ENCODE measurements at places on chromosomes 16 and 17.

- peak; percentile 41 for DNase-seq
Measured at GRCh38 chr17:17568772-17569195, 22.7 kb downstream of the PEMT start.

DNA sequence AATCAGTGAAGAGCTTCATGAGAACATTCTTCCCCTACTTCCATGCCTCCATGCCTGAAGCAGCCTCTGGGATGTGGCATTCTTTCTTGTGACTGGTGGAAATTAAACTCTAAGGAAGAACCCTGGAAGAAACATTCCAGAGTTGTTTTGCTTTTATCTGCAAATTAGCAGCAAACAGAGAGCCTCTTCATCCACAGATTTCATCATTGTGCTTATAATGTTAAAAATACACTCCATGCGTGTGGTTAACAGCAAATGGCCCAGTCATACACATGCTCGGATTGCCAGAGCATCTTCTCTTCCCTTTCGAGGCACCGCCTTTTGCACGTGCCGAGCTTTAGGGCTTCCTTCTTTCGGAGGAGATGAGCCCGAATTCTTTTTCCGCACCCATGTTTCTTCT, 411.3 kb downstream of the SNX29 start:
- no peak for DNase-seq

GRCh38 chr16:88458039-88458772, 5.1 kb downstream of the ZFPM1 start:
- no peak for DNase-seq

GRCh38 chr17:48596000-48596734, 2.6 kb upstream of the HOXB5 start:
- no peak for DNase-seq

- DNase-seq: no peak
Measured at GRCh38 chr16:404971-405486, 3.3 kb downstream of the DECR2 start.

DNA sequence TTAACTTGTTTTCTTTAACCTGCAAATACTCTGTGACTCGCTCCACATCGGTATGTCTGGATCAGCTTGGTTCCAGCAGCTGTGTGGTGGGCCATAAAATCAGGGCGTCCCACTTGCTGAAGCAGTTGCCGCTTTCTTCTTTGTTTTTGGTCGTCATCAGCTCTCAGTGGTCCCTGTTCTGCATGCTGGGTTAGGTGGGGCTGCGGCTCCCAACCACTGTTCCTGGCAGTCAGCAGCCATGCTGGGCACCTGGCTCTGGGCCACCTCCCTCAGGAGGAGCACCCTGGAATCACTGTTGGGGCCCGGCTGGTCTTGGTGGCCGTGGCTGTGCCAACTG, 23.0 kb downstream of the MGRN1 start:
- no peak for DNase-seq

DNA sequence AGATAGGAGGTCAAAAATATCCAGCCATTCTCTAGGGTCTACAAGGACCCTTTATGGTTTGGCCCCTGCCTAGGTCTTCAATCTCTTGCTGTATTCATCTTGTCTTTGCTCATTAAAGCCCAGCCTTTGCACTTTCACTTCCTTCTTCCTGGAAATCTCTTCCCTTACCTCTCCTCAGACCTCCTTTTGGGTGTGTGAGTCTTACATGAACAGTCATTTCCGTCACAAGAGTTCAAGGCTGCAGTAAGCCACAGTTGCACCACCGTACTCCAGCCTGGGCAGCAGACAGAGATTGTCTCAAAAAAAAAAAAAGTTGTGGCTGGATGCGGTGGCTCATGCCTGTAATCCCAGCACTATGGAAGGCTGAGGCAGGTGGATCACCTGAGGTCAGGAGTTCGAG, 6.0 kb upstream of the ATP1B2 start:
- no peak for DNase-seq

DNA sequence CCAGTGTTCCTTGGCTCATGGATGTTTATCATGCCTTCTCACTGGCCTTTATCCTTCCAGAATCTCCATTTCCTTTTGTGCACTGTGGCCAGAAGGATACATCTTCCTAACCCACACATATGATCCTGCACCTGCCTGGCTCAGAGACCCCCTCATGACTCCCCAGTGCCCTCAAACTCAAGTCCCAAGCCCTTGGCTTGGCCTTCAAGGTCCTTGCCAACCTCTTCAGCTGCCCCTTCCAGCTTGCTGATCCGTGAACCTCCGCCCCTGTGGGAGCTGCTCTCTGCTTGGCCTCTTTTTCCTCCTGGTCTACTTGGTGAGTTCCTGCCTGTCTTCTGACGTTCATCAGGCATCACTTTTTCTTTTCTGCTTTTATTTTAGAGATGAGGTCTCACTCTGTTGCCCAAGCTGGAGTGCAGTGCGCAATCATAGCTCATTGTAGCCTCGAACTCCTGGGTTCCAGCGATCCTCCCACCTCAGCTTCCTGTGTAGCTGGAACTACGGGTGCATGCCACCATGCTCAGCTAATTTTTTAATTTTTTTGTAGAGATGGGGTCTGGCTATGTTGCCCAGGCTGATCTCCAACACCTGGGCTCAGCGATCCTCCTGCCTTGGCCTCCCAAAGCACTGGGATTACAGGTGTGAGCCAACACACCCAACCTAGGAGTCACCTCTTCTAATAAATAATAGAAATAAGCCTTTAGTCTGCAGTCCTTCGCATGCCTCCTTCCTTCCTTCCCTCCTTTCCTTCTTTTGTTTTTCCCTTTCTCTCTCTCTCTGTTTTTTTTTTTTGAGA, 2.5 kb upstream of the PYCARD start:
- no peak for DNase-seq

DNA sequence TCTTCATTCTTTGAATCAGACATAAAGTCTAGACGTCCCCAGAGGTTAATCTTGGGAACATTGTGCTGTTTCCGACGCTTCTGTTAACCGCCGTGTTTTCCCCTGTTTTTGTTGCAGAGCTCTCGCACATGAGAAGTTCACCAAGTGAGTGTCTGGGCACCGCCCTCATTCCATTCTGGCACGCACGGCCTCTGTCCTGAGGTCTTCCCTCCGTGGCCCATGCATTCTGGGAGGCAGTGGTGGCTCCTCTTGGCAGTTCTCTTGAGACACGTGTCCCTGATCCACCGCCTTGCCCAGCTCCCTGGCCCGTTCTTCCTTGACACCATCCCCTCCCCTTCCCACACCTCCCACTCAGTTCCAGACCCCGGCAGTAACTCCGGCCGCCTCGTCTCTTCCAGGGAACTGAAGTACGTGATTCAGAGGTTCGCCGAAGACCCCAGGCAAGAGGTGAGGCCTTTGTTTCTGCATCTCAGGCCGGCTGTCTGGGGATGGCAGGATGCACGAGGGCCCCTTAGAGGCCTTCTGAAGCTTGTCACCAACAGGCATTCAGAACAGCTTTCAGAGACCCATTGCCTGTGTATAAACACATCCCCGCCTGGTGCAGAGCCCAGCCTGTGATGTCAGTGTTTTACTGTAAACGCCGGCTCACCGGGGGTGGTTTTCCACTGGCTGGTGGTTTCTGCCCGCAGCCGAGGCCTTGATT, 85.9 kb upstream of the PLCG2 start:
- DNase-seq: peak; percentile 9

DNA sequence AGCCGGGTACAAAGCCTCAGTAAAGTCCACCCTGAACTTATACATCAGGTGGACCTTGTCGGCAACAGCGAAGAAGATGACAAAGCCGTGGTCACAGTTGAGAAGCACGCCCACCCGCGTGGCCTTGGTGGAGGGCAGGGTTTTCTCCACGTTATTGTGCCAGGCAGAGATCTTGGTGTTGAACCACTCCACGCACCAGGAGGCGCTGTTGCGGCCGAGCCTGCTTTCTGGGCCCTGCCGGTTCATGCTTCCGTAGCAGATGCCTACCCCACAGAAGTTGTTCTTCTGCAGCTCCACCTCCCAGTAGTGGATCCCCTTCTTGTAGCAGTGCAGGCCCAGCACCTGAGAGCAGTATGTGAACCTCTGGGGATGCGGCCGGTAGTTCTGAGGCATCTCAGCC, 22.1 kb downstream of the TRIM25 start:
- DNase-seq: peak; percentile 12

GRCh38 chr17:45852535-45853297, 8.0 kb downstream of the SPPL2C start:
- DNase-seq: peak; percentile 47

GRCh38 chr17:36857698-36858097, 79.6 kb upstream of the LHX1 start:
- peak; percentile 17 for DNase-seq

- peak; percentile 9 for DNase-seq
Measured at GRCh38 chr17:4807605-4808377, 839 bp downstream of the PLD2 start.

- DNase-seq: peak; percentile 44
Measured at GRCh38 chr17:57286399-57287105, 30.2 kb downstream of the MSI2 start.

DNA sequence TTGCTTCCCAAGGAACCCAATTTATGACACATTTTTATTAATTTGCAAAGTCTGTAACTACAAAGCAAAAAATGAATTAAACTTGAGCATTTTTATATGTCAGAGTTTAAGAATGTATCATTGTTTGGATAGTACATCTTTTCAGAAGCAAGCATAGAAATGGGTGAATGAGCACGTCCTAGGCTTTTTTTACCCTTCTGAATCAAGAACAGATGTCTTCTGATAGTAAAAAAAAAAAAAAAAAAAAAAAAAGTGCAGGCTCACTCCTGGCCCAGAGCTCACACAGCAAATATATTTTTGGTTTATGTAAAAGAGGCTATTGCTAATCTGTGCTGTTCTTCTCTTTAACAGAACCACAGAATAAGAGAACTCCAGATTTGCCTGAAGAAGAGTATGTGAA, 6.3 kb downstream of the TERF2IP start:
- peak; percentile 45 for DNase-seq

DNA sequence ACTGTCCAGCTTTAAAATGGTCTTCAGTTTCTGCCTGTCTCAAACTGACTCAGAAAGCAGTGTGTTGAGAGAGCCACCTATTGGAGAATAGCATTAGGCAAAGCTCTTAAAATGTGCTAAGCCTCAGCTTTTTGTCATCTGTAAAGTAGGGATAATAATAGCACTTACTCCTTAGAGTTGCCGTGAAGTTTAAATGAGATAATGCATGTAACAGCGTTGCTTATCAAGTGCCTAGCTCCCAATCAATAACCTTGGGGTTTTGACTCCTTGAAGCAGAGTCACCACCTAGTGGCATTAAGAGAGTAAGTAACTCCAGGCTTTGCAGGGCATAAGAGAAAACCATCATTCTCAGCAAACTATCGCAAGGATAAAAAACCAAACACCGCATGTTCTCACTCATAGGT, 163.3 kb downstream of the HS3ST2 start:
- no peak for DNase-seq

DNA sequence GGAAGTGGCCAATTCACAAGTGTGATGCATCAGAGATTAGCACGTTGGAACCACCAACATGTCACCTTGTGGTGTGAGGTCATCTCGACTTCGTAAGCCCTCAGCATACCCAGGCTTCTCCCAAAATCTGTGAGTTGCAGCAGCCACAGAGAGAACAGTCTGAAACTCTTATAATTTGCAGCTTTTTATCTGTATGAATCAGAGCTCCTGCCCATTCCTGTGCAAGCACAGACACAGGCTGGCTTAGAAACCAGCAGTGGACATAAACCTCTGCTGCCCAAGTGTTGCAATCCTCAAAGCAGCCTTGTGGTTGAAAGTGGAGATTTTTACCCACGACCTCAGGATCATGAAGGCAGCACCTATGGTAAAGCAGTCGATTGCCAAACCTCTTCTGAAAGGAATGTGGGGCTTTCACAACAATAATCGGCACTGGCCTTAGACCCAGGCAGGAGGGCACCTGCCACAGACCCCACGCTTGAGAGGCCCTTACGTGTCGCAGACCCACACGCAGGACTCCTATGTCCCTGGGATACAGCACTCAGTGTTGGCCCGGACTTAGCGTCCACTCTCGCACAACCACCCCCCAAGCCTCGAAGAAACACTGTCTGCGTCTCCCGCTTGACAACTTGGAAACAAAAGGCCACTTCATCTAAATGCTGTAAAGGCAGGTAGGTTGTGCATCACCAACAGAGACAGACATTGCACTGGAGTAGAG, 24.5 kb upstream of the OSGIN1 start:
- peak; percentile 98 for DNase-seq

DNA sequence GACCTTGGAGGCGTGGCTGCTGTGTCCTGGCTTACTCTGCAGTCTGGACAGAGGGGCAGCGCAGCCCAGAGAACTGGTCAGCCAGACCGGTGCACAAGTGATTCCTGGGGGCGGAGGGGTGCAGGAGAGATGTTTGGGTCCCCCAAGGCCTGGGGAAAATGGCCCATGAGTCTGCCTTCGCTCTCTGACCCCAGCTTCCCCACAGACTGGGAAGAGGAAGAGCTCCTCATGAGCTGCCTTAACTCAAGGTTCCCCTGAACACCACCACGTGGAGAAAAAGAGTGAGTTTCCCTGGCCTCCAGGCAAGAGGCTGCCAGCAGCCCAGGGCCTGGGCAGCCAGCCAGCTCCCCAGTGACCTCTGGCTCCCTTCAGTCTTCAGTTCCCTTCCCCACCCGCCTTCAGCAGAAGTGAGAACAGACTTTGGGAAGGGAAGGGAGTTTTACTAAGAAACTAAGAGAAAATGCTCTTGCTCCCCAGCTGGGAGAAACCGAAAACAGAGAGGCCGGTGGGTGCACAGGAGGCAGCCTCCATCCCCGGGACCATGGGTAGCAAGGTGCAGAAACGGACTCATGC, 2.0 kb upstream of the C17orf99 start:
- peak; percentile 77 for DNase-seq

DNA sequence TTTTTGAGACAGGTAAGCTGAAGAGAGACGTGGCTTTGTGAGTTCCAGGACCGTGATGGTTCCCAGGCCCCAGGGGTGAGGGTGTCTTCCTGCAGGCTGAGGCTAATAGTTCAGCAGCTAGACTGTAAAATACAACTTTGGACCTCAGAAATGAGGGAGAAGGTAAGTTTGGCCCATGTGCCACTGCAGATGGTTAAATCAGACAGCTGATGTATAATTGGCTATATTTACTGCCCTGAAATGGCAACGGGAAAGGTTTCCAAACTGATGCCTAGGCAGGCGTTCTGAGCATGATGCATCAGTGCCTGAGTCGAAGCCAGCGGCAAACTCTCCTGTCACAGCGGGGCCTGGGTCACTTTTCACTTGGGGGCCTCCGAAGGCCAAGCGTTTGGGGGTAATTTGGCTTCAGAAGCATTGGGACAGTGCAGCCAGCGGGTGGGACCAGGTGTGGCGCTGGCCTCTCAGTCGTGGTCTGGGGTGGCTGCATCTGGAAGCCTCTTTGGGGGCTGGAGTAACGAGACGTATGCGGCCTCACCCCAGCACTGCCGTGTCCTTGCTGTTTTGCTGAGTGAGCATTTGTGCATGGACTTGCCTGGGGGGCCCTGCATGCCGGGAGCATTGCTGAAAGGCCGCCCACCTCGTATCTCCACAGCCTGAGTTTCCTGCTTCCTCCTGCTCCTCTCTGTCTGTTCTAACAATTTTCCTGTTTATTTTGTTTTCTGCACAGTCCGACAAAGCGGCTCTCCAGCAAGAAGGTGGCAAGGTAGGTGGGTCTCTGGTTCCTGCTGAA, 31.2 kb upstream of the CAPN15 start:
- DNase-seq: no peak

DNA sequence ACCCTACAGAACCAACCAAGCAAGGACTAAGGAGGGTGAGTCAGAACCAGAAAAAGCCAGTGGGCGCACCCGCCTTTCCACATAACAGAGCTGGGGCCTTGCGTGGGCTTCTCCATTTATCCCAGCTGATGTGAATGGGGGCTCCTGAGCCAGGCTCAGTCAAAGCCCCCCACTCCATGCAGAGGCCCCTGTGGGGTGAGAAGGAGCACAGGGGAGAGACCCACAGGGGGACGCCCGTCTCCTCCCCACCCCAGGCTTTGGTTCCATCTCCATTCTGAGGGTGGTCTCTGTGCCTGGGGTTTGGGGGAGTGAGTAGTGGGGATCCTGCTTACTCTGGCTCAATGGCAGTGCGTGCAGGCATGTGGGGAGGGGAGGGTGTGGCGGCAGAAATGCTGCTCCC, 210.1 kb upstream of the TNRC6C start:
- DNase-seq: no peak

All from iris pigment epithelial cell (primary cell).